ENCODE measurements at places on chromosomes 12 and 14.

- DNase-seq = no peak
These were observed 77.3 kb downstream of the NOS1 start for GRCh38 chr12:117284140-117284539.

GRCh38 chr12:113819495-113819894 is 146.6 kb downstream of the RBM19 start:
- no peak for DNase-seq

- DNase-seq = peak; percentile 46
These were observed 4.2 kb upstream of the BAZ2A start for GRCh38 chr12:56634242-56634836.

- no peak for DNase-seq
These were observed 56.9 kb downstream of the CDC42BPB start for GRCh38 chr14:103000291-103000921.

DNA sequence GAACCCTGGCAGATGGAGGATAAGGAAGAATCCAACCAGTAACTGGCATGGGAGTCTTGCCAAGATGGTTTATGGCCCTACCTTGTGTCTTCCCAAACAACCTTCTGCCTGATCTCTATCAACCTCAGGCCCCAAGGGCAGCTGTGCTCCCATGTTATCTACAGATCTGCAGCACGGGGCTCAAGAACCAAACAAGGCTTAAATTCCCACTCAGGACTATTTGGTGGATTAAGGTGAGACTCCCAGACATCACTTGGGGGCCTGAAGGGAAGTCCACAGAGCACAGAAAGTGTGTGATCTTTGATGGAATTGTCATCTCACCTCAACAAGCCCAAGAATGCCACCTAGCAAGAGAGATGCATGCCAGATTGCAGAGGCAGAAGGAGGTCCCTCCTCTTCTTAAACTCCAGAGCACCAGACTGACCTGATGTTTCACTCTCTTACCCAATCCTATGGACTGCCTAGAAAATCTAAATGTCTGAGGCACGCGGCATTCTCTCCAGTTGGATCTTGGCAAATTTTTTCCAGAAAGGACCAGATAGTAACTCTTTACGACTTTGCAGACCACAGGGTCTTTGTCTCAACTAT is 759.5 kb upstream of the TBX3 start:
- DNase-seq = no peak

DNA sequence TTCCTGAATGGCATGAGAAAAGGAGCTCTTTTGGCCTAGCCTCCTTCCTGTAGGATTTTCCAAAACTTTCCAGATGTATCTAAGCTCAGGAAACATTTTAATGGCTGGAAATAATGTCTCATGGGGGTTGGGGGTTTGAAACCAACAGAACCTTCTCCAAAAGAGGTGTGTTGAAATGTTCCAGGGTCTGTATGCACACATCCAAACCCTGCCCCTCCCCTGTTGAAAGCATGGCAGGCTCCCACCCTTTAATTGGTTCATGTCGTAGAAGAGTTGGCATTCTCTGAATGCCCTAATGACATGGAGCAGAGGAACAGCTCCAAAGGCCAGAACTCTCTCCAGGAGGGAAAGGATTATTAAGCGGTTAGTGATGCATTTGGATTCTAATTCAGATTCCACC is 353.2 kb downstream of the ZFP36L1 start:
- DNase-seq = no peak

All from NCI-H2081 (cell line).